Activated CD4-positive, alpha-beta T cell treated with anti-CD3 and anti-CD28 coated beads, Interleukin-2, amount 50 U/mL, for 24 hours (primary cell): ENCODE measurements at places on chromosomes 16 and 17.

GRCh38 chr17:66904760-66905624 is 59.5 kb upstream of the CACNG4 start:
- no peak for DNase-seq

GRCh38 chr16:85389679-85390470 is 223.2 kb upstream of the GSE1 start:
- no peak for DNase-seq

- DNase-seq: no peak
Observed at GRCh38 chr17:31132977-31133376, 38.2 kb downstream of the NF1 start.

DNA sequence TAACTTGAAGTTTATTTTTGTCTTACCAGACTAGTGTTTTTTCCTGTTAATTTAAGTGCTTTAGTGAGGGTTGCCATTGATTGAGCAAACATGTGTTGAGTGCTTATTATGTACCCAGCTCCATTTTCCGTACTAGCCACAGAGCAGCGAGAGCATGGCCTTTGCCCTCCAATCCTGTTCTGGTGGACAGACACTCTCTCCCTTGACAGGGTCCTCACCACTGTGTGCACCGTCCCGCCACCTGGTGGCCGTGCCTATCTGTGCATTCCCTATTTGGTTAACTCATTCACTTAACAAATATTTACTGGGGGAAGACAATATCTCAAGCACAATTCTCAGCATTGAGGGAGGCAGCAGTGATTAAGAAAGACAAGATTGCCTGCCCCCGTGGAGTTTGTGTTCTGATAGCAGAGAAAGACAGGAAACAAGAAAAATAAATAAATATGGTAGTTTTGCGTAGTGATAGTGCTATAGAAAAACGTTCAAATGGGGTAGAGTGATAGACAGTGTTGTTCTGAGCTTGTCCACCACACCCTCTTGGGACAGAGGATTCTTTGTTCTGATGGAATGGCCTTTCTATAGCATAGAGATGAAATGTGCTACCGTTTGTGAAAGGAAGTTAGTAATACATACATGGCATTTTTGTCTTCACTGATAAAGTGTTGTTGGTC is 13.0 kb downstream of the CDH13 start:
- DNase-seq: no peak

DNA sequence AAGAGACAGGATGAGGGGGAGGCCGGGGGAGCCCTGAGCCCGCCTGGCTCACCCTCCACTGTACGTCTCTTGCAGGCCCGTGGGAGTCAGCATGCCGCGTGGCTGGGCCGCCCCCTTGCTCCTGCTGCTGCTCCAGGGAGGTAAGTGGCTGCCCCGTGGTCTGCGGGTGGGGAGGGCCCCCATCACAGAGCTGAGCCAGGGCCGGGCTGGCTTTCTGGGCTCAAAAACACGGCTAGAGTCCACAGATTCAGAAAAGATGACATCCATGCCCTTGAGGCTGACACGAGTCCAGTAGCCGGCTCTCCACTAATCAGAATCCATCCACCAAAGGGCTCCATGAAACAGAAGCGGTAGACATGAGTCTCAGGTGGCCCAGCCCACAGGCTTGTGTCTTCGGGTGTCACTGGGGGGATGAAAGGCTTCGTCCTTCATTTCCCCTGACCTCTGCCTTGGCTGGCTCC is 28.0 kb downstream of the IL21R start:
- no peak for DNase-seq

- no peak for DNase-seq
Observed at GRCh38 chr17:52606098-52606497, 447.6 kb upstream of the CA10 start.

GRCh38 chr16:8173111-8173644 is 417.1 kb downstream of the TMEM114 start:
- no peak for DNase-seq

DNA sequence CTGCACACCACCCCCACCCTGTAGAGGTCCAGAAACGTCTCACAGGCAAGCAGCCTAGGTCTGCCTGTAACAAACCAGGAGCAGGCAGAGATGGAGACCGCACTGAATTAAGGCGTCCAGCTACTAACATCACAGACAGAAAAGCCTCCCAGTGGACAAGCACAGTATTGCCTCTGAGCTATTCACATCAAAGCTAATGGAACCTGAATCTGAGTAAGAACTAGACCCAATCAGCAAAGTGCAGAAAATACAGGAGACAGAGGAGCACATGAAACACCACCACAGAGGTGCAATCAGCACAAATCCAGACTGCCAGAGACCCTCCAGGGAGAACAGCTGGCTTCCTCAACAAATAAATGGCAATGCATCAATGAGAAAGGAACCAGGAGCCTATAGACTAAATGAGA is 22.2 kb upstream of the PEMT start:
- no peak for DNase-seq

DNA sequence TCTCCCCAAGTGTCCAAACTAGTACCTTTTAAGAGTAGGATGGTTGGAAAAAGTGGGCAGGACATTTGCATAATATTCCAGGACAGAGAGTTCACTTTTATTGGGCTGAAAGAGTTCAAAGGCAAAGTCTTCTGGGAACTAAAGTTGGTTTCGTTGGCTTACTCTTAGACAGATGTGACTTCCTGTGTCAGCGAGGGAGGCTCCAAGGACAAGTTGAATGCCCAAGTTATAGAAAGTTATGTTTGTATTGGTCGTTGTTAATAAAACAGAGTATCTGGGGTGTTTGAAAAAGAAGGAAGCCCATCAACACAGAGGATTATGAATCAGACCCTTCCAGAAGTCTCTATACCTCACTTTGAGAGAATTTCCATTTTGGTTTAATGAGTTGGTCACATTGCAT is 117.3 kb upstream of the TBX2 start:
- no peak for DNase-seq

- no peak for DNase-seq
Observed at GRCh38 chr17:36972186-36972700, 23.5 kb downstream of the AATF start.

DNA sequence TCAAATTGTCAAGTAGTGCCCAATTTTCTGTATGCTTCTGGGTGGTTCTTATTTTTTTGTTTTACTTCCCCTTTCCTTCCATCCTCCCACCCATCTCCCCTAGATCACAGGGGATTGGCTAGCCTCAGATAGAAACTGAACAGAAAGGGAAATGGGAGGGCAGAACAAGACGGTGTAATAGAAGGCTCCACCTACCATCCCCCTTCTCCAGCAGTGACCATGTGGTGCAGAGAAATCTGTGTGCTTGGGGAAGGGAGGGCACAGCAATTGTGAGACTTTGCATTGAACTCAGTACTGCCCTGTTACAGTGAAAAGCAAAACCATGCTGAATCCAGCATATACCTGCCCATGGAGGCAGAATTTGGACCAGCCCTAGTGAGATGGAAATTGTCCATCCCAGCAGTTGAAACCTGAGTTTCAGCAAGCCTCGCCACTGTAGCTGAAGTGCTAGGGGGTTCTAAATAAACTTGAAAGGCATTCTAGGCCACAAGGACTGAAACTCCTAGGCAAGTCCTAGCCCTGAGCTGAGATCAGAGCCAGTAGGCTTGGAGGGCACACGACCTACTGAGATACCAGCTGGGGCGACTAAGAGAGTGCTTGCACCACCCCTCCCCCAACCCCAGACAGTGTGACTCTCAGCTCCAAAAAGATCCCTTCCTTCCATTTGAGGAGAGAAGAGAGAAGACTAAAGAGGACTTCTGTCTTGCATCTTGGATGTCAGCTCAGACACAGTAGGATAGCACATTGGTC is 5.2 kb downstream of the SLFN11 start:
- no peak for DNase-seq

- no peak for DNase-seq
Observed at GRCh38 chr17:57823469-57824401, 26.1 kb downstream of the MRPS23 start.

DNA sequence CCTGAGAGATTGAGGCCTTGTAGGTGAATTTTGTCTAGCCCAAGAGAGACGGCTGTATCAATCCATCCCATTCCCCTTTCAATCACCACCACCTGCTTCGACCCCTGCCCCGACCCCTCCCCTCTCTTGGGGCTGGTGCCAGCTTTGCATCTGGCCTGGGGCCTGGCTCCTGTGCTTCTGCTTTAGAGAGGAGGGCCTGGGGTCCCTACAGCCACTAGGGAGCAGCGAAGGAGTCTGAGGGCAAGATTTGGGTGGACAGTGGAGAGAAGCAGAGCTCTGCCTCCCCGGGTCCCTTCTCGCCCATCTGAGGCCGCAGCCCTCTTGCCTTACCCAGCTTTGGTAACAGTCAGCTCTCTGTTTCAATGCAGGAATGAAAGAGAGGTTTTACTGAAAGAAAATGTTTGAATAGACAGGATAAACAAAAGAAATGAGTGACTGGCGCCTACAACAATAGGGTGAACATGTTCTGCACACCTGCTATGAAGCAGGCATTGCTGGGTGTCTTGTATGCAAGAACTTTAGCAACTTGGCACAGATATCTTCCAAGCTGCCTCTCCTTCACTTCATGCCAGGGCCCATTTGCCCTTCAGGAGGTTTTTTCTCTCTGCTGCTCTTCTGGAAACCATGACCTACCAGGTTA is 57.4 kb downstream of the SLC47A1 start:
- no peak for DNase-seq

DNA sequence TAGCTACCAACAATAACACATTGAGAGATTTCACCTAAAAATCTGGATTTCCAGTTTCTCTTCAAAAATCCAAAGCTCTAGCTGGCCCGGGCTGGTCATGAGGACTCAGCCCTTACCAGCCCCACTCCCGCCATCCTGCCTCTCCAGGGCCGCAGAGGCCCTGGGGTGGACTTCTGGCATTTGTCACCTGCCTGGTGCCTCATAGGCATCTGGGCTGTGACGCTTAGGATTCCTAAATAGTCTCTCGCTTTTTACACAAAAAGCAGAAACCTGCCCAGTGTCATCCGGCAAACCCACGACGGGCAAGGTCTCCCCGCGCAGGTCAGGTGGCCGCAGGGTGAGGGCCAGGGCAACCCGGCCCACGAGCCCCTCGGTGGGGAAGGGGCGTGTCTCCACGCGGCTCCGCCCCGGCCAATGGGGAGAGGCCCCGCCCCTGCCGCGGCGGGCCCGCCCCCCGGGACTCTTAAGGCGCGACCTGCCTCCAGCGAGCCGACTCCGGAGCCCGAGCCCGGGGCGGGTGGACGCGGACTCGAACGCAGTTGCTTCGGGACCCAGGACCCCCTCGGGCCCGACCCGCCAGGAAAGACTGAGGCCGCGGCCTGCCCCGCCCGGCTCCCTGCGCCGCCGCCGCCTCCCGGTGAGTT is at the start of gene VASN:
Gene VASN (plus strand): TSS at position 492 of the 644 bp plus-strand sequence. CDS start 9,030 bp downstream, outside the sequence.
- peak; percentile 54 for DNase-seq

DNA sequence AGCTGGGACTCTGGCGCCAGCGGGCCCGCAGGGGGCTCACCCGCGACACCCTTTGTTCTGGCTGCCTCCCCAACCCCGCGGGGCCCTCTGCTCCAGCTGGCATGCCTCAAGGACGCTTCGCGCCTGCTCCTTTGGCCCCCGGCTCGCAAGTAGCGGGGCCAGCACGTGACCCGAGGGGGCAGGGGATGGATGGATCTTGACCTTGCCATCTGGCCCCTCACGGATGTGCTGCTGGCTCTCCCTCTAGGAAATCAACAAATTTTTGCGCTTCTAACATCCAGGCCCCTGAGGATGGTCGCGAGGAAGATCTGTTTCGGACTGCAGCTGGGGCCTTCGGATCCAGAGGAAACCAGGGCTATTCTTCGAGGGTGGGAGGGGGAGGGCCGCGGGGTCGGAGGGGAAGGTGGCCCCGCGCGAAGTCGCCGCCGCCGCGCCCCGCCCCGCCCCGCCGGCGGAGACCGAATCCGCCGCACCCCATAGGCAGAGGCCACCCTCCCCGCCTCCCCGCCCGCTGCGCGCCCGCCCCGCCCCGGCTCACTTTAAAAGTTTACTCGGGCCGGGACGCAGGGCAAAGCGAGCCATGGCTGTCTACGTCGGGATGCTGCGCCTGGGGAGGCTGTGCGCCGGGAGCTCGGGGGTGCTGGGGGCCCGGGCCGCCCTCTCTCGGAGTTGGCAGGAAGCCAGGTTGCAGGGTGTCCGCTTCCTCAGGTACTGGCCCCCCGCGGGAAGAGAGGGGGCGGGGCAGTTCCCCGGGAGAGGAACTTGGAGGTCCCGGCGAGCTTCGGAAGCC is at the start of gene ACSF2:
Gene ACSF2 (plus strand): TSS at position 537 of the 790 bp plus-strand sequence. CDS start 44 bp downstream, at position 581.
- peak; percentile 35 for DNase-seq

GRCh38 chr16:2208308-2208707 is 2.4 kb downstream of the BRICD5 start:
- DNase-seq: no peak

DNA sequence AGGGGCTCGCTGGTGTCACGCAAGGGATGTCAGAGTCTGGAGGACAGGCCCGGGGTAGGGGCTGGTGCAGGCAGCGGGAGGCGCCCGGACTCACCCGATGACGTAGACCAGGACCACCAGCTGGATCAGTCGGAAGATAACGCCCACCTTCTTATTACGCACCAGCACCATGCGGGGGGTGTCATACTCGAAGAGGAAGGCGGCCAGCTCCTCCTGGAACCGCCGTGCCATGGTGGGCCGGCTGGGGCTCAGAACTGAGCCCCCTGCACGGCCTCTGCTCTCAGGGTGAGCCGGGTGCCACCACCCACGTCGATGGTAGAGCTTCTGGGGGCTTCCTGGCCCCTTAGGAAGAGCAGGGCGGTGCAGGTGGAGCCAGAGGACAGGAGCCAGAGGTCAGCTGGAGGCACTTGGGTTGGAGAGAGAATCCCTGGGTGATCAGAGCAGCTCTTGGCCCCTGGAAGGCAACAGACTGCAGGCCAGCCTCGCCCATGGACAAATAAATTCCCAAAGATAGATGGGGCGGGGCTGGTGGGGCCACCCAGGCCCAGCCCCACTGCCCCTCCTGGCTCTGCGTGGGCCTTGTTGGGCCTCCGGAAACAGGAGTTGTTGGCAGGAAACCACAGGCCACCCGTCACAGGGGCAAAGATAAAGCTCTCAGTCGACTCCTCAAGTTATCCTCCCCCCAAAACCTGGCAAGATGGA is at the start of gene P2RX1:
Gene P2RX1 (minus strand): TSS at position 471 of the 702 bp plus-strand sequence. CDS start 240 bp downstream, at position 231.
- no peak for DNase-seq

DNA sequence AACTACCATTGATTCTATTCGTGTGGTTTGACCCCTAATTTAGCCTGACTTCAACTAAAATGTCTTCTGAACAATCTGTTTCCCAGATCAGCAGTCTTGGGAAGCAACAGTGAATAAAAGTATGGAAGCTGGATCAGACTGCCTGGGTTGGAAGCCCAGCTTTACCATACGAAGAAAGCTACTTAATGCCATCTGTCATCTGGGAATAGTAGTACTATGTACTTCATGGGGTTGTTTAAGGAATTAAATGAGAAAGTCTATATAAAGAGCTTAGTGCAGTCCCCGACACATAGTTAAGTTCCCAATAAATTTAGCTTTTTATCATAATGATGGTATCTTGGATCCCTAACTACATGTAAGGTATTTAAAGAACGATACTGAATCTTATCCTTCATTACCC is 151.5 kb upstream of the ERCC4 start:
- DNase-seq: no peak

DNA sequence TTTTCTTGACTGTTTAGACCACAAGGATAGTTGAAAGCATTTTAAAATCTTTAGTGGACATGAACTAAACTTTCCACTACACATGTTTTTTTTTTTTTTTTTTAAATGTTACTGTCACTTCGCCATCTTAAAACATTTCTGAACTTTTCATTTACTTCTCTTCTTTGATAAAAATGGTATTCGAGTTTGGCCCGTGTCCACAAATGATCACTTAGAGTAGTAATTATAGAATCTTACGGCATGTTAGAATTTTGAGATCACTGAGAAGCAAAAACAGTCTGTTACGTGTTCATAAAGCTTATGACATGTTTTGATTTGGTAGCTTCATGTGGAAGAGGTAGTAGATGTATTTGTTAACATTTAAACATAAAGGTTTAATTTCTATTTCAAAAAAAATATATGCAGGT is 1.1 kb downstream of the NSRP1 start:
- DNase-seq: no peak

- DNase-seq: no peak
Observed at GRCh38 chr17:65586899-65587298, 25.5 kb upstream of the AXIN2 start.
